GM23248 (cell line): ENCODE measurements at places on chromosomes 4 and X. TPM values are rescaled to one million over a fixed set of nuclear protein-coding genes. Genes with fewer than 3 reads are reported as not detected.

VSIG4 gene
- total RNA-seq: not detected in 2 replicates

- no peak for DNase-seq
- H3K36me3 ChIP-seq: no peaks in the 10 kb centered on the region
- no peak overlapping the region for H3K27ac ChIP-seq
- no peaks in the 10 kb centered on the region for H3K27me3 ChIP-seq
- H3K4me3 ChIP-seq: no peak overlapping the region
- H3K4me1 ChIP-seq: no peaks in the 10 kb centered on the region
These were observed 12.7 kb downstream of the MTTP start for GRCh38 chr4:99587309-99587708.

GRCh38 chr4:89173336-89174090 is 62.2 kb downstream of the TIGD2 start:
- no peaks in the 10 kb centered on the region for H3K36me3 ChIP-seq
- no peak for DNase-seq
- no peak overlapping the region for H3K27ac ChIP-seq
- no peak overlapping the region for H3K4me3 ChIP-seq

- H3K27ac ChIP-seq: no peak overlapping the region
- no peaks in the 10 kb centered on the region for H3K36me3 ChIP-seq
- no peaks in the 10 kb centered on the region for H3K4me1 ChIP-seq
- DNase-seq: no peak
- H3K27me3 ChIP-seq: peaks cover 84% of the 10 kb centered on the region
These were observed 203.9 kb upstream of the LEF1 start for GRCh38 chr4:108372681-108373080.

FRG2 gene
- not detected in 2 replicates for total RNA-seq

GRCh38 chr4:186693159-186693815 is 30.4 kb downstream of the FAT1 start:
- no peaks in the 10 kb centered on the region for H3K27me3 ChIP-seq
- H3K36me3 ChIP-seq: 0 out of 2 replicates have a peak, but pooled peaks cover 6% of the 10 kb centered on the region
- H3K4me3 ChIP-seq: peak overlapping the region; percentile 56
- DNase-seq: peak; percentile 96
- peaks cover 34% of the 10 kb centered on the region for H3K4me1 ChIP-seq

DNA sequence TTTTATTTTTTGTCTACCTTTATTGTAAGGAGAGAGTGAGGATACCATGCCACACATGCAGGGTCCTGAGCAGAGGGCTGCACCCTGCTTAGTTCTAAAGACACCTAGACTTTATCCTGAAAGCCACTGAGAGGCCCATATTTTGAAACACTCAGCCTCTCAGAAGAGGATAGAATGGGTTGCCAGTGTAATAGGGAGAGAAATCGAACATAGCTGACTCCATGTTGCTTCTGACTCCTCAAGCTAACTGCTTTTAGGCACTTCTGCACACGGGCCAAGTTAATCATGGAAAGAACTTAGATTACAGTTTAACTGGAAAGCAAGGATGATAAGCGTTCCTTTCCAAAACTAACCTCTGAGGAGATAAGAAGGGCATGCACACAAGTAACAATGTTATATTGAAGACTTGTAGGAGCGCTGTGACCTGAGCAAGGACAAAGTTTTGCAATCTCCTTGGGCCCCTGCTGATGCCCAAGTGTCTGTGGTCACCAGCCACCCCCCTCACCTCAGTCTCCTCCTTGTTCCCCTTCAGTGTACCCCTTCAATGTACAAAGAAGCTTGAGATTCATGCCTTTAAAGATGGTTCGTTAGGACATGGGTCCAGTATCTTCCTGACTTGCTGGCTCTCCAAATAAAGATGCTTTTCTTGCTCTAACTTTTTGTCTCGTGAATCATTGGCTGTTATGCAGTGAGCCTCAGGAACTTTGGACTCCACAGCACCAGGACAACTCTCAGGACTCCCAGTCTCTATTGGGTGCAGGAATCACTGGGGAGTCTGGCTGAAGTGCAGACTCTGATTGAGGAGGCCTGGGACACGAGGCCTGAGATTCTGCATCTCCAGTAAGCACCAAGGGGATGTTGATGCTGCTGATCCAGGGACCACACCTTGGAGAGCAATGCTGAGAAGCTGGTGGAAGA is 25.4 kb upstream of the CD99 start:
- H3K27ac ChIP-seq: no peak overlapping the region
- no peak for DNase-seq
- H3K36me3 ChIP-seq: no peaks in the 10 kb centered on the region
- H3K4me1 ChIP-seq: peaks cover 11% of the 10 kb centered on the region

DNA sequence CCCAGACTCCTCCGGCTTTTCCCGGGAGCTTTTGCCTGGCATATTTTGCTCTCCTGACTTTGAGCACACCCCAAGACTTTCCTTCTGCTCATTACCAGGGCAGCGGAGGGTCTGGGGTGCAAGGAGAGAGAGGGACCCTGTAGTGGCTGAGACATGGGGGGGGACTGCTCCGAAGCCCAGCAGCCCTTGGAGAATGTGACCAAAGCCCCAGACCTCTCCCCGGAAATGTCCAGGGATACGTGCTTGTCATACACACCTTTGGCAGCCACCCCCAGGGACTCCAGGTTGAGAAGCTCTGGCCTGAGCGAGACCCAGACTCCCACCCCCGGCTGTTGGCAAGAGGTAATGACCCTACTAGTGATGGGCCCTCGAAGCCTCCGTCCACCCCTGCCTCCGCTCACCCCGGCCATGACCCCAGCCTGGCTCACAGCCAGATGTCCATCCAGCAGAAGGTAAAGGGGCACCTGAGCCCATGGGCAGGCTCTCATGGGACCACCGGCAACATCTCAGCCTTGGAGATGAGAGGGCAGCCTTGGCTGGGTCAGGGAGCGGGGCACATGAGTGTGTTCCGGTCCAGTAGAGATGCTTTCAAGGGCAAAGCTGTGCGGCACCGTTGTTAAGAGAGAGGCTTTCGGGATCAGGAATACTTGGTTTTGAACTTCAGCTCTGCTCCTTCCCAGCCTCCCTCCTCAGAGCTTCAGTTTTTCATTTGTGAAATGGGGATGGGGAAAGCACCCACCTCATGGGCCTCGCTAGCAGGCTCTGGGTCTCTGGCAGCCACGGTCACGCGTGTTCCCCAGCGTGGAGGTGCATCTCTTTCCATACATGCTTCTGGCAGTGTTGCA is 2.0 kb downstream of the PSAPL1 start:
- no peak overlapping the region for H3K4me3 ChIP-seq
- H3K4me1 ChIP-seq: no peaks in the 10 kb centered on the region
- H3K27me3 ChIP-seq: no peaks in the 10 kb centered on the region
- no peak overlapping the region for H3K27ac ChIP-seq

DNA sequence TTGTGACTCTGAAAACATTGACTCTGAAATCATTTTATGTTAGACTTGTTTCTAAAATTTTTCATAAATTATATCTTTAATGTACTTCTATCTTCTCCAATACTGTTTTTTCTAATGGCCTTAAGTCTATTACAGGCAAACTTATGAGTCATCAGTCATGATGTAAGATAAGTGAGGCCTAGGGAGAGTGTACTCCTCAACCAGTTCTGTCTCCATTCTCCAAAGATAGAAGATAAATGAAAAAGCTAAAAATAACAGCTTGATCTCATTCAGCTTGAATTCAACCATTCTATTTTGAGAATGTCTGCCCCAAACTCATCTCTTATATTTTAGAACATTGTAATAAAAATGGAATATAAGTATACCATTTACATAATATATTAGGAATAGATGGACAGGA is 34.5 kb downstream of the STBD1 start:
- peaks cover 10% of the 10 kb centered on the region; the same call in 1 of the 2 replicates for H3K4me1 ChIP-seq
- 0 out of 2 replicates have a peak, but pooled peaks cover 3% of the 10 kb centered on the region for H3K27me3 ChIP-seq
- H3K27ac ChIP-seq: no peak overlapping the region
- H3K36me3 ChIP-seq: no peaks in the 10 kb centered on the region

FGG gene
- total RNA-seq: not detected in 2 replicates

DNA sequence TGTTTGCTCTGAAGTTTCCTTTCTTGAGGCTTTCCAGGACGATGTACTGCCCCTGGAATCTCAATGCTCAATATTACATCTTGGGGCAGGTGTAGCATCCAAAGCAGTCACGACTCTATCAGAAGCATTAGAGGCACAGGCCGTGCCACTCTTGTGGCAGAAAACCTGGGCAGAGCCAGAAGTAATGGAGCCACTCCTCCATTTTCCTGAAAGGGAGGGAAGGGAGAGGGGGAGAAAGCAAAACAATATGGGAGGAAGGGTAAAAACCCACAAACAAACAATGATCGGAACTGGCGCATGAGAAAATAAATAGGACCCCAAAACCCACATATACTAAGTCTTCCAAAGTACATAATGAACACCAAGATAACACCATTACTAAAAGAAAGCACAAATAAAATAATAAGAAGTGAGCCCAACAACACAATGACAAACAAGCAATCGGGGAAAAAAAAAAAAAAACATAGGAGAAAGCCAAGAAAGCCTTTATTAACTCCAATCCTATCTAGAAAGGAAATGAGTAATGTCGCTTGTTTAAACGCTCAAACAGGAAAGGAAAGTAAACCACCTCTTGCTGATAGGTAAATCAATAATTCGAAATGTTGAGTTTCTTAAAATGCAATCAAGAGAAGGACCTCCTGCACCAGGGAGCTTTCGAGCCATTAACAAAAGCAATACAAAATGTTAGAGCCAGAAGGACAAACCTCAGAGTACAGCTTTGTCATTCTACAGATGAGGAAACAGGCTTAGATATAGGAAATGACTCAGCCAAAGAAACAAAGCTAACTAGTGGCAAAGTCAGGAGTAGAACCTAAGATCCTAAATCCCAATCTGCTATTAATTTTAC is 117.4 kb downstream of the ATRX start:
- H3K27ac ChIP-seq: peak overlapping the region; percentile 30
- peak; percentile 64 for DNase-seq
- H3K4me3 ChIP-seq: no peak overlapping the region
- 0 out of 2 replicates have a peak, but pooled peaks cover 5% of the 10 kb centered on the region for H3K4me1 ChIP-seq
- H3K27me3 ChIP-seq: no peaks in the 10 kb centered on the region

RADX gene
- total RNA-seq: 1.3 and 2.1 TPM in 2 replicates

DNA sequence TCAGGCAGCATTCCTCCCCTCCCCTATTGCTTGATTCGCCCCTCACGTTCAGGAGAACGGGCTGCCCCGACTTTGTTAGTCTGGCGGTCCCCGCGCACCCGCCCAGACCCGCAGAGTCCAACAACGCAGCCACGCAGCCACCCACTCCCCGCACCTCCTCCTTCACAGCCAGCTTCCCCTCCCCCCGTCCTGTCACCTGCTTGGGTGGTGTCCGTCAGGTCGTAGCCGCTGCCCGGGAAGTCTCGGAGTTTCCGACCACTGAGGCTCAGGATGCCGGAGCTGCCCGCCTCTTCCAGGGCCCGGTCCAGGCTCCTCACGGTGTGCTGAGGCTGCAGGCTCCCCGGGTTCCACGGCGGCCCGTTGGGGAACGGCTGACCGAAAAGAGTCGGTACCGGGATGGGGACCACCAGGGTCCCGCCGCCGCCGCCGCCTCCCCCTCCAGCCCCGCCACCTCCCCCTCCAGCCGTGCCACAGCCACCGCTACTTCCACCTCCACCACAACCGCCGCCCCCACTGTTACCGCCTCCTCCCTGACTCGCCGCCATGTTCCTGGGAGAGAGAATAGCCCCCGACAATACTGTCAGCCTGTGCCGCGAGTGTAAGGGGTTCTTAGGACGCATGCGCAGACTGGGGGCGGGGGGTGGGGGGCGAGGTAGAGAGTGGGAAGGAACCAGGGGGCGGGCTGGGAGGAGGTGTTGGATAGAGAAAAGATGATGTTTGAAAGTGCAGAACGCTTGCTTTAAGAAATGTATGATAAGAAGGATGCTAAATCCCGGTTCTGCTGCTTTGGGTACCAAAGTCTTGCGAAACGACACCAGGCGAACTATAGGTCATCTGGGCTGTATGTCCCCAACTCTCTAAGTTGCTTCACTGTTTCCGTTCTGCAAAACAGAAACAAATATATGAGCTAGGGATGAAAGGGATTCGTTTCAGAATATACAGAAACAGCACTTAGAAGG is at the start of gene LRCH2:
Gene LRCH2, minus strand, starts transcription at position 600 of the 959 bp plus-strand sequence. Its CDS starts 55 bp downstream, at position 545.
- H3K36me3 ChIP-seq: no peaks in the 10 kb centered on the region
- peak within 1 kb of the TSS; percentile 78 for H3K4me3 ChIP-seq
- DNase-seq: peak; percentile 52
- H3K27me3 ChIP-seq: no peaks in the 10 kb centered on the region
